Motor neuron (in vitro differentiated cells): ENCODE measurements at places on chromosomes 7 and 10.

DNA sequence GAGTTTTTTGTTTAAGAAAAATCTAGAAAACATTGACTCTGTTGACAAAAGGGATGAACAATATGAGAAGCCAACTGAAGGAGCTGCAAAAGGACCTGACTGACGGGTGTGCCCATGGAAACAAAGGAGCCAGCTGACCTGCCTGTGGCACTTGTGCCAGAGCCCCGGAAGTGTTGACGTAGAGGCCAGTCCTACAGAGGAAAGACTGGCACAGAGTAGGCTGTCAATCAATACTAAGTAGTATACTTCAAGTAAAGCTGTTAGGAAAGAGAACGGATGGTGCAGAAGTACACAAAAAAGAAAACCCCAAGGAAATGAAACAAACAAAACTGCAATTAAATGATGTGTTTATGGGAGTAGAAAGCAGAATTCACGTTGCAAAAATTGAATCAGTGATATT is 19.0 kb upstream of the ABI1 start:
- no peak for ATAC-seq

- ATAC-seq, result no peak
These were observed 40.2 kb upstream of the CCSER2 start for GRCh38 chr10:84288151-84288550.

- no peak for ATAC-seq
These were observed 17.5 kb downstream of the CDK13 start for GRCh38 chr7:39967406-39968161.

- ATAC-seq, result peak; percentile 84
These were observed 172.3 kb downstream of the ADAM12 start for GRCh38 chr10:126215746-126216631.

DNA sequence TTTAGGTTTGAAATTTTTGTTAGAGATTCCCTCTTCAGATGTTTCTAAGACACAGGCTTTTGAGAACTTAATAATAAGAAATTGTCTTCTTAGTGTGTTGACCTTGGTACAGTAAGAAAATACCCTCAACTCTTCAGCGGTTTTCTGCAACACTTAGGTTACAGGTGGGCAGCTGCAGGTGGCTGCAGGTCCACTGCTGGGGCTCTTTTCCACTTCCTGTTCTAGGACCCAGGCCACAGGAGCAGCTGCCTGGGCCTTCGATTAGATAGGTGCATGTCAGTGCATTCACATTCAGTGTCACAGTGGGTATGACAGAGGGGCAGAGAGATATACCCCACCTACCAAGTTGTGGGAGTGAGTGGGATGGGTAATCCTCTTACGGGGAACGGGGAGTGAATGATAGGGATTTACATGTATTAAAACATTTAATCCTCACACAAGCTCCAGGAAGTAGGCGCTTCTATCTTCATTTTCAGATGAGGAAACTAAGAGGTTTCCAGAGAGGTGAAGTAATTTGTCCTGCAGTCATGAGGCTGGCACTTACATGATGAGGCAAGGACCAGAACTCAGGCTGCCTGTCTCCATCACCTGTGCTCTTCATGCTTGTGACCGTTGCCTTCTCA is 20.2 kb upstream of the SUV39H2 start:
- no peak for ATAC-seq

DNA sequence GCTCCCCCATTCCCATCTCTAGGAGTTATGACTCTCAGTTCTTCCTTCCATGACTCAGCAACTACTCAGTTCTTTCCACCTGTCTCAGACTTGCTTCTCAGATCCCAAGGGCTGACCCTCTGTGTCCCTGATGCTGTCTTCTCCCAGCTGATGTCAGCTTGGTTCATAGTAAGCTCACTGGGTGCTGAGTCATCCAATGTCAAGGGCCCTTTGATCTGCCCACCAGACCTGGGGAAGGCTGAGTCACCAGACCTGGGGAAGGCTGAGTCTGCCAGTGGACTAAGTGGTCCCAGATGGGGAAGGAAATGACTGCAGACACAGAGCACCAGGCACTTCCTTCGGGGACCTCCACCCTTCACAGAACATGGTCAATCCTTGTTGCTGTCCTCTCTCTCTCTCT is 76.1 kb upstream of the ZEB1 start:
- ATAC-seq, result peak; percentile 96

DNA sequence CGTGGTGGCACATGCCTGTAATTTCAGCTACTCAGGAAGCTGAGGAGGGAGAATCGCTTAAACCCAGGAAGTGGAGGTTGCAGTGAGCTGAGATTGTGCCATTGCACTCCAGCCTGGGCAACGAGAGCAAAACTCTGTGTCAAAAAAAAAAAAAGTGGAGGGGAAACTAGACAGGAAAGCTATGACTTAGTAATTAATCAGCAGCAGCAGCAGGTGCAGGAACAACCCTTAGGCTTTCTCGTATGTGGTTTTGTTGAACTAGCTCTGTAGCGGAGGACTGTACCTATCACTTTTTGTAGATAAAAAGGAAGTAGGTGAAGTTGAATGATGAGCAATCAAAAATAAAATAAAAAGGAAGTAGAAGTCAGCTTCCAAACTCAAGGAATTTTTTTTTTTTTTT is 76.9 kb upstream of the KMT2C start:
- no peak for ATAC-seq

DNA sequence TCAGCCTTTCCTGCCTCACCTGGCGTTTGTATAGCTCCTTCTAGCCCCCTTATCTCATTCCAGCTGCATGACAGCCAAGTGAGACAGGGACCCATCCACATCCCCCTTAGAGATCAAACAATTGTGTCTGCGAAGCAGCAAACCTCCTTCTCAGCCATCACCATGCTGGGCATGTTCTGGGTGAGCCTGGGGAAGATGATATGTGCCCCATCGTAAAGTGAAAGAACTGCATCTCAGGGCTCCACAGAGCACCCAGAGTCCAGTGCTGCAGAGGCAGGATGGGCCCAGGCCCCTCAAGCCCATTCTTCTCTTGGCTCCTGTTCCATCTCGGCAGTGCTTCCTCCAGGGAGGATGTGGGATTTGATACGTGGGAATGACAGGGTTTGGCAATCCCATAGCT is 43.2 kb downstream of the FIGNL1 start:
- ATAC-seq, result no peak

DNA sequence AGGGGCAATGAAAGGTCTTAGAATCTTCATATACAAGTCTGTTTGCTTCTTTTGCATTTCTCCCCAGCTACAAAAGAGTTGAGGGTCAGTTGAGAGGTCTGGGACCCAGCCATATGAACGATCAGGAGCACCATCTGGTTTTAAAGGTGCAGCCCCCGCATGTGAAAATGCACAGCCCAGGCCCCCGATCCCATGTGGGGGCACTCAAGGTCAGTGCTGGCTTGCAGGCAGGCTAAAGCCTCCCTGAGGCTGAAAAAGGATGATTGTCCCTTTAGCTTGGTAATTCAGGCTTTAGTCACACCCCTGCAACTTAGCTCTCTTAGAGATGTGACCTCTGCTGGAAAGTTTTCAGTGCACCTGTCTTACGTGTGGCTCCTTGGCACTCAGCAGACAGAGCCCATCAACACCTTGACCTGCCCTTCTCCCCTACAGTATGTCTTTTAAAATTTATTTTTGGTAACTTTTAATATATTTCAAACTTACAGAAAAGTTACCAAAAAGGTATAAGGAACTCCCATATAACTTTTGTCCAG is 80.1 kb upstream of the PDCD4 start:
- ATAC-seq, result no peak

DNA sequence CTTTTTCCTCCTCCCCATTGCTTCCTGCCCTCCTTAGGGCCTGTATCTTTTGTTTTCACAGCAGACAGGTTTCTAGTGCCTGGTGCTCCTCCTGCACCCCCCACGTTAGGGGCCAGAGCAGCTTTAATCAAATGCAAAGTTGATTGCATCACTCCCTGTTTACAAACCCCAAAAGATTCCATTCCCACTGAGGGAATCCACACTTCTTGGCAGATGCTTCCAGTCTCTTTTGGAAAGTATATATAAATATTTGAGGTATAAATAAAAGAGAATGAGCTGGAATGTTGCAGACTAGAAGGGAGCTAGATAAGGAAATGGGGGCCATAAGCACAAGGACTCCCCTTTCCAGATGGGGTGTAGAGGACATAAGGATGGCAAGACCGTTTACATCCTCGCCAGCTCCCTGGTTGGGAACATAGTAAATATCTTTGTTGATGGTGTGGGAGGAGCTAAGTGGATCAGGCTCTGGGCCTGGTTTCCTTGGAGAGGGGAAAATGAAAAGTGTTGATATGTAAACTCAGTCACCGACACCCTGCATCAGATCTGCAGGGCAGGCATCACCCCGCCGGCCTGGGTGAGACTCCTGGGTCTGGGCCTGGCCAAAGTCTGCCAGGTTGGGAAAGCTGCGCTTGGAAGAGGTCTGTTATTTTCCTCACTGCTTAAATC is 6.2 kb downstream of the RARRES2 start:
- ATAC-seq, result peak; percentile 13

DNA sequence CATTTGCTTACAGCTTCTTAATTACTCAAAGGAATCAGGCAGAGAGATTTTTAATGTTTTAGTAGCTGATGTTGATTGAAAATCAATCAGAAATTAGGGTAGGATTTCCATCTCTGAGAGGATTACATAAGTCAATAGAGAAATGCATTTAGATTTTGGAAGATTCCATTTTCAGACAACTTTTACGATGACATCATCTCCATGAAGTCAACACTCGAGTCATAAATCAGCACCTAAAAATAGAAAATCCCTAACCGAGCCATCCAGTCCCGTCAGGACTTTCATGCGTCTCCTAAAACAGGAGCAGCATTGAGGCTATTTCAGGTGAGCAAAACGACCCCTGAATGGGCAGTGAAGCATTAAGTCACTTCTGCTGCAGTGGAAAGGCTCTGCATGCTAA is 279.7 kb upstream of the RNF32 start:
- ATAC-seq, result no peak

- no peak for ATAC-seq
These were observed 1189.2 kb downstream of the CNTNAP2 start for GRCh38 chr7:147305827-147306226.

- peak; percentile 68 for ATAC-seq
These were observed 32.6 kb downstream of the PIP4K2A start for GRCh38 chr10:22681783-22682183.

- ATAC-seq, result no peak
These were observed at the start of gene AKR1B15 for GRCh38 chr7:134548877-134549276. Gene AKR1B15, plus strand, starts transcription at chr7:134549110. Its CDS starts 15,510 bp downstream, at chr7:134564620.

GRCh38 chr10:116159197-116159596 is 113.8 kb downstream of the GFRA1 start:
- no peak for ATAC-seq

- ATAC-seq, result peak; percentile 33
These were observed 14.8 kb downstream of the AKR1D1 start for GRCh38 chr7:138091032-138091431.

GRCh38 chr7:111931958-111932357 is 274.2 kb downstream of the DOCK4 start:
- no peak for ATAC-seq

GRCh38 chr10:79034271-79034876 is 34.4 kb upstream of the ZMIZ1 start:
- no peak for ATAC-seq

DNA sequence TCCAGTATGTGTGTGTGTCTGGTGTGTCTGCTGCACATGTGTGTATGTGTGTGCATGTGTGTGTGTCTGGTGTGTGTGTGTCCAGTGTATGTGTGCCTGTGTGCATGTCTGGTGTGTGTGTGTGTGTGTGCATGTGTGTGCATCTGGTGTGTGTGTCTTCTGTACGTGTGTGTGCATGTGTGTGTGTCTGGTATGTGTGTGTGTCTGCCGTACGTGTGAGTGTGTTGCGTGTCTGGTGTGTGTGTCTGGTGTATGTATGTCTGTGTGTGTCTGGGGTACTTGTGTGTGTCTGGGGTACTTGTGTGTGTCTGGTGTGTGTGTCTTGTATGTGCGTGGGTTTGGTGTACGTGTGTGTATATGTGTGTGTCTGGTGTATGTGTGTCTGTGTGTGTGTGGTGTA is 289.1 kb upstream of the SHH start:
- no peak for ATAC-seq

DNA sequence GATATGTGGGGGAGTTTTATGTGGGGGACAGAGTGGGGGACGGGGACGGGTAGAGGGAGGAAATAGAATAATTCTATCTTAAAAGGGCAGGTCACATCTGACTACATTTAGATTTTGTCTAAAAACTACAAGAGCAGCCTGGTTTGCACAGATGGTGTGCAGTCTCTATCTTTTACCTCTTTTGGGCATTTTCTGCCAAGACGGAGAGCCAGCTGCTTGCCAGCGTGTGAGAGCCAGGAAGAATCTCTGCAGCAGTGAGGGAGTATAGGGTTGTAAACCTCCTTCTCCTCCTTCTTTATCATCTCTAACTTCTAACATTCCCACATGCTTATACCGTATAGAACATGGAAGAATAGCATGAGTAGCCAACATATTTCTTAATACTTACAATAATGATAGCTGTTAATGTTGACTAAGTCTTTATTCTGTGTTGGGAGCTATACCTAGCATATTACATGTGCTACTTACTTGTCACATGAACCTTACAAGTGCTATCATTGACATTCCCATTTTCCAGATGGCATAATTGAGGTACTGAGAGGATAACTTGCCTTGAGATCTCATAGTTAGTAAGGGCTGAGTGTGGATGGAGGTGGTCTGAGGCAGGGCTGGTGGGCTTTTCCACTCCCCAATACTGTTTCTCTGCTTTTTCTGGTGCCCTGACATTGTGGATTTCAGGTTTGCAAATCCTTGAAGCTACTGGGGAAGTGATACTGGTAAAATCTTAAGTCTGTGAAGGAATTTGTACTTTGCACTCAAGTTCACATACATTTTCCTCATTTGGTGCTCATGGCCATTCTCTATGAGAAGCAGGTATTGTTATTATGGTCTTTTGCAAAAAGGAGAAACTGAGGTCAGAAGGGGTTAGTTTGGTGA is 1.1 kb downstream of the ENTPD1 start:
- no peak for ATAC-seq

GRCh38 chr7:112937651-112938415 is 147.6 kb upstream of the TMEM168 start:
- no peak for ATAC-seq

GRCh38 chr10:88271761-88272543 is 311.2 kb downstream of the RNLS start:
- peak; percentile 66 for ATAC-seq

DNA sequence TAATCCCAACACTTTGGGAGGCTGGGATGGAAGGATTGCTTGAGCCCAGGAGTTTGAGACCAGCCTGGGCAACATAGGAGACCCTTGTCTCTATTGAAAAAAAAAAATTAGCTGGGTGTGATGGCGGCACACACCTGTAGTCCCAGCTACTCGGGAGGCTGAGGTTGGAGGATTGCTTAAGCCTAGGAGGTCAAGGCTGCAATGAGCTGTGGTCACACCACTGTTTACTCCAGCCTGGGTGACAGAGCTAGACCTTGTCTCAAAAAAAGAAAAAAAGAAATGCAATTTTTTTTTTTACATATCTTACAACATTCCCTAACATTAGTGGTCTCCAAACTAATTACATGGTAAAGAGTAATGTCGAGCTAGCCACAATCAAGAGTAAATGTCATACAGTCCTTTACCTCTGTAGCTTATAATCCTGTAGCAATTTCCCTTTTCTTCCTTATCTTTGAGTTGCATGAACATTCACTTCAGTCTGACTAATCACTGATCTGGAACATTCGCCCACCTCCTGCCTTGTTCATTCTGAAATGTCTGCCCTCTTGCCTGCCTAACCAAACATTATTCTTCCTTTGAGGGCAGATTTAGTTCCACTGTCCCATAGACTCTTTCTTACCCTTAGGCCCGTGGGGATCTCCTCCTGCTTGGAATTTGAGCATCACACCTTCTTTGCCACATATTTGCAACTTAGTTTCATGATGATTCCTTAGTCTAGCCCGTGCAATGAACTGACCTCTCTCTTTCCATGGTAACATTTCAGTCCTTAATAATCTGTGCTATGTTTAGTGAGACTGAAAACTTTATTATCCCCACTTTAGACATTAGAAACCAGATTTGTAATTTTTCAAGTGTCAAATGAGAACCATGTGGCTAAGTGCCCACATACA is 4.8 kb upstream of the VCL start:
- no peak for ATAC-seq

- ATAC-seq, result no peak
These were observed 43.4 kb downstream of the WDR11 start for GRCh38 chr10:120894556-120894955.
